Activated CD8-positive, alpha-beta memory T cell treated with anti-CD3 and anti-CD28 coated beads, Interleukin-2, amount 50 U/mL, for 48 hours (primary cell): ENCODE measurements at places on chromosomes 3 and 15.

GRCh38 chr3:196788528-196788927 lies 48.9 kb downstream of the PAK2 start:
- no peak for DNase-seq

GRCh38 chr3:170585937-170586310 lies at the start of gene SLC7A14:
Gene SLC7A14 (minus strand): TSS chr3:170586075. CDS start chr3:170526936, 59,139 bp downstream.
- DNase-seq: no peak

DNA sequence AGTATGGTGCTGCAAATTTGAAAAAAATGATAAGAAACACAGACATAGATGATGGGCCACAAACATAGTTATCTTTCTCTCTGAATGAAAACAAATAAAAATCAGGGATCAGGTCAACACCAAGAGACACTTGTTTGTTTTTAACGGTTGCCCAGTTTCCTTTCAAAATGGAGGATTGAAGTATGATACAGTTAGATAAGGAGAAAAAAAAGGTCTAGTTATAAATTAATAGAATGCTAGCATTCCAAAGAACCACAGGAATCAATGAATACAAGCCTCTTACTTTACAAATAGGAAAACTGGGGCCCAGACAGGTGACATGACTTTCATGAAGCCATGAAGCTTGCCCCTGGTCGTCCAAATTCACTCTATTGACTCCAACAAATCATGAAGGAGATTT lies 305.1 kb downstream of the ZNF621 start:
- no peak for DNase-seq

- DNase-seq: peak; percentile 45
Observed at GRCh38 chr15:68200016-68200861, 4.9 kb downstream of the CALML4 start.

DNA sequence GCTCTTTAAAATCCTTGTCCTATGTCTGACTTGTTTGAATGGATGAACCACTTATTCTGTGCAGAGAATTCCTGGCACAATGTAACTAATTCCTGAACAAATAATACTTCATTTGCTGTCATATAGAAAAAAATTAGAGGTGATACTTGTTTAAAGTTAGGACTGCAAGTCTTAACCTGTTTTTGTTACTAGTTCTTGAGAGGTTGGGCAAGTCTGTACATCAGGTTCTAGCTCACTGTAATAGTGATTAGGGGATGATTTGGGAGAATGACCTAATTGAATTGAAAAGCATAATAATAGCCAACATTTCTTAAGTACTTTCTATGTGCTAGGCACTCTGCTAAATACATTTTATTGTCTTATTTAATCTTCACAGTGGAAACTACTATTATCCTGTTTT lies 49.3 kb downstream of the GMPS start:
- DNase-seq: no peak

- no peak for DNase-seq
Observed at GRCh38 chr3:72579581-72580245, 268.5 kb downstream of the SHQ1 start.

- DNase-seq: no peak
Observed at GRCh38 chr3:29164825-29165224, 116.0 kb upstream of the RBMS3 start.

GRCh38 chr3:2657971-2658370 lies 452.2 kb downstream of the IL5RA start:
- DNase-seq: no peak

GRCh38 chr15:59722037-59722436 lies 32.9 kb upstream of the BNIP2 start:
- DNase-seq: no peak

DNA sequence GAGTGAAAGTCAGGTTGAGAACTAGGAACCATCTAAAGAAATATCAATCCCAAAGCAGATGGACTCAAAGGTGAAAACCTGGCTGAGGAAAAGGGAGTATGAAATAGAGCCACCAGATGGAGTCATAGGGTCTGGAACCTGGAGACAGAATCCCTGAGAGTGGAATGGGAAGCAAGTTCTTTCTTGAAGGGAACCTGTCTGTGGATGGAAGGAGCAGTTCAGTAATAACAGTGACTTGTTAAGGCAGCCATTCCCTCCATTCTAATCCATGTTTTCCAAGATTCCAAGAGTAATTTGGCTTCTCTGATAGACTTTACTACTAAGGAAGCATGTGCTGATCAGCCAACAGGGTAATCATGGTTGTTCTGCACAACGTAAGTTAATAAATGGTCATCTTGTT lies 22.5 kb upstream of the AQP9 start:
- DNase-seq: no peak

GRCh38 chr3:107308716-107309115 lies 68.5 kb upstream of the CCDC54 start:
- no peak for DNase-seq

- peak; percentile 48 for DNase-seq
Observed at GRCh38 chr15:73873889-73874511, 636 bp downstream of the TBC1D21 start.

- DNase-seq: no peak
Observed at GRCh38 chr3:78804251-78805037, 963.4 kb downstream of the ROBO1 start.

DNA sequence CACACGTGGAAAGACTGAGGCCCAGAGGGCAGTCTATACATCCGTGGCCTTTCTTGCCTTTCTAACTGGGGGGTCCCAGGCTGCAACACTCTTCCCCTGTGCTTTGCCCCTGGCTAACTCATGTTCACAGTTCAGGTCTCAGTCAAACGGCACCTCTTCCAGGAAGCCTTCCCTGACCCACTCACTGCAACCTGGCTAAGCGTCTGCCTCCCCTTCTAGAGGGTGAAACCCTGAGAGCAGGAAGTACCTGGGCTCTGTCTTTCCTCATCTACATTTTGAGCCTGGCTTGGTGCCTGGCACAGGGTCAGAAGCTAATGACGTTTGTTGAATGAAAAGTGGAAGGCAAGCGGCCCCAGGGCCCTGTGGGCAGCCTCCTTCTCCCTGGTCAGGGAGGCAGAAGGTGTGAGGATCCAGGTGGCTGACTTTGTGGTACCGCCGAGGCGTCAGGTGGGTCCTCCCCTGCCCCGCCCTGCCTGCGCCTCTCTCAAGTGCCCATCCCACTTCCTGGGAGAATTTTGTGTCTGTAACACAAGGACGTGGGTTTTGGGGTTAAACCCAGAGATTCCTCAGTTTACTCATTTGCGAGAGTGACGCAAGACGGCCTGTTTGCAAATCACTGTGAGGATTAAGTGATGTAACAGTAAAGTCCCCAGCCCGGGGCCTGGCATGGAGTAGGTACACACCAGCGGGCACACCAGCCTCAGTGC lies 32.1 kb downstream of the DNASE1L3 start:
- DNase-seq: no peak

GRCh38 chr3:127406309-127407025 lies 118.6 kb upstream of the PRR20G start:
- DNase-seq: peak; percentile 57

- DNase-seq: no peak
Observed at GRCh38 chr3:56192001-56192400, 276.3 kb downstream of the ERC2 start.

- no peak for DNase-seq
Observed at GRCh38 chr3:53231532-53232511, 24.0 kb downstream of the TKT start.

DNA sequence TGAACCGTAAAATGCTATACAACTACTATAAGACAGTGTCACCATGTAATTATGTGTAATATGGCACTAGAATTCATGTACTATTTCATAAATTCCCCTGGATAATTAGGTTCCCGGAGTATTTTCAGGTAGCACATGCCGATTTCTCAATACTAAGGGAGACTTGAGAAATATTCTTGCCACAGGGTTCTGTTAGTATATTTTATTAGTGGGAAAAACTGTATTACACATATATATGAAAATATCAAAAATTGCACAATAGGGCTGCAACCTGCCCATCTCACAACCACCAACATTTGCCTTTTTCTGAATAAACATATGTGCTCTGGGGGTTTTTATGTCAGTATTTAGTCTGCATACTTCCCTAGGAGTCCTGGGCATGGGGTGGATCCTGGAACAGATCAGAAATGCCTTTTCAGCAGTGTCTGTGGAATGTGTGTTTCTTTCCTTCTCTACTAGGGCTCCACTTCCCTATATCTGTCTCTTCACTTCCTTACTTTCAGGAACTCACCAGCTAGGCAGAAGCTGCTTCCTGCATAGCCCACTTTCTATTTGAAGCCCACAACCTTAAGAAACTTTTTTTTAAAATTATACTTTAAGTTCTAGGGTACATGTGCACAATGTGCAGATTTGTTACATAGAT lies 87.5 kb downstream of the RPL39L start:
- DNase-seq: no peak

GRCh38 chr15:75058127-75058905 lies 34.9 kb downstream of the PPCDC start:
- peak; percentile 32 for DNase-seq

DNA sequence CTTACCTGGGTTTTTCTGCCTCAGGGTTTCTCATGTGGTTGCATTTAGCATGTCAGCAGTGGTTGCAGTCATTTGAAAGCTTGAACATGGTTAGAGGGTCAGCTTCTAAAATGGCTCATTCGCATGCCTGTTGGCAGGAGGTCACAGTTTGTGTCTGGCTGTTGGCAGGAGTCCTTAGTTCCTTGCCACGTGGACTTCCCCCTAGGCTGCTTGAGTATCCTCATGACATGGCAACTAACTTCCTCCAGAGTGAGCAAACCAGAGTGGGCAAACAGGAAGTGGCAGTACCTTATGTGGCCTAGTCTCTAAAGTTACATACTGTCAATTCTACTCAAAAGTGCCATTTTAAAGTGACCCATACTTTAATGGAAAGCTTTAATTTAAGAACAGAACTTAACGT lies 3.4 kb upstream of the UNC13C start:
- no peak for DNase-seq

DNA sequence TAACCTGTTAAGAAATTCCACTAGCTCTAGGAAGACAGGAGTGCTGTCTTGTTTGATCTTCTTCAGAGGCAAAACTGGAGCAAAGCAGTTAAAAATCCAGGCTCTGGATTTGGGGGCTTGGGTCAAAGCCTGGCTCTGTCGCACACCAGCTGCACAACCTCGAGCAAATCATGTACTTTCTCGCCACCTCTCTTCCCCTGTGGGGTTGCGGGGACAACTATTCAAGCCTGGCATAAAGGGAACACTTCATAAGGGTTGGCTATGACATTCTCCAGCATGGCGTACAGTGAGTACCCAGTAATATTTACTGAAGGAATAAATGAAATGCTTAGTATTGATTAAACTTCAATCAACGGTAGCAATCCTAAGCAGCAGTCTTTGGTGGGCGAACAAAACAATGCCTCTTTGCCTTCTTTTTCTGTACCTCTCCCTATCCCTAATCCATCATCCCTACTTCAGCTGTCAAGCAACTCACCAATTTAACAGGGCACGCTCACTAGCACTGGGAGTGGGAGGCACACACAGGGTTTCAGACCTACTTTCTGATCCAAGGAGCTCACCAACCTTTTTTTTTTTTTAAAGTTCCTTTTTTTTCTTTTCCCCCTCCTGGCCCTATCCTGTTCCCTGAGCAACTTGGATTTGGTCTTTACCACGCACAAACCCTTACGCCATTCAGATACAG lies 33.0 kb downstream of the GNB5 start:
- DNase-seq: peak; percentile 13

GRCh38 chr3:46110701-46111493 lies 83.6 kb upstream of the XCR1 start:
- no peak for DNase-seq

DNA sequence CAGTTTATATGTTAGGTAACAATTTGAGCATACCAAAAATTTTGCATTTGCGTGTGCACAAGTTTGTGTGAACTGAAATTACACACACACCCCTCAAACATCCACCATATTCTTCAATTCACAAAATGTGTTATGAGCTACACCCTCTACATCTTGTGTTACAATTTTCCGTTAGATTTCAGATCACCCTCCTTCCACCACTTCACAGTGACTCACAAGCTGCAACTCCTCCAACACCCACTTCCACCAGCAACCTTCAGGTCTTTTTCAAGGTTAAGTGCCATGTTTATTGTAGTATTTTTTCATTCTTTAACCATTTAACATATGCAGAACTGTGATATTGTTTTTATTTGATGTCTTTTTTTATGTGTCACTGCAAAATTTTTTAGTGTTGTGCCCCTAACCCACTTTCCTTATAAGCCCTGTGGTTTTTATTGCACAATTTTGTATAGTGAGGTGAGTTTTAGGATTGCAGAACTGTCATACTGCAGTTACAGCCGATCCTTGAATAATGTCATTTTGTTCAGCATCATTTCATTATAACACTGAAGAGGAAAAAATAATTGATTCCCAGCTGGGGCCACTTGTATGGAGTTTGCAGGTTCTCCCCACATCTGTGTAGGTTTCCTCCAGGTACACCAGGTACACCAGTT lies 148.9 kb downstream of the PLCL2 start:
- DNase-seq: no peak

- DNase-seq: no peak
Observed at GRCh38 chr3:55180161-55180560, 252.3 kb upstream of the LRTM1 start.

- DNase-seq: no peak
Observed at GRCh38 chr3:89144080-89144479, 36.7 kb downstream of the EPHA3 start.

DNA sequence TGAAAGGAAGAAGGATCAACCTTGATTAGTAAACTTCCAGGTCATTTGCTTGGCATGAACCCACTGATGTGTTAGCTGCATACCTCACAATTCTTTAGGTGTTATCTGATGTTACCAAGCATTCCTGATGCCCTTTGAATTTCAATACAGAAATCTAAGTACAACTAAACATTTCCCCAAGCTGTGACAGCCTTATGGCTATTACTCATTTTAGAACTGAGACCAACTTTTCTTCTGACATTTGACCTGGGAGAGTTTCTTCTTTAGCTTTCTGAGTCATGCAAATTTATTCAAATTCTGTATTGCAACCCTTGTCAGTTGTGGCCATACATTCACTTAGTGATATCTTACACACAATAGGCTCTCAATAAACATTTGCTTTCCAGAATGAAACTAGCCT lies 124.3 kb downstream of the TIGIT start:
- DNase-seq: no peak

- DNase-seq: peak; percentile 74
Observed at GRCh38 chr15:28919201-28919635, 33.4 kb downstream of the APBA2 start.

- DNase-seq: no peak
Observed at GRCh38 chr3:21331321-21331720, 419.7 kb downstream of the ZNF385D start.

GRCh38 chr15:84914909-84915605 lies 30.6 kb downstream of the SLC28A1 start:
- DNase-seq: peak; percentile 74

DNA sequence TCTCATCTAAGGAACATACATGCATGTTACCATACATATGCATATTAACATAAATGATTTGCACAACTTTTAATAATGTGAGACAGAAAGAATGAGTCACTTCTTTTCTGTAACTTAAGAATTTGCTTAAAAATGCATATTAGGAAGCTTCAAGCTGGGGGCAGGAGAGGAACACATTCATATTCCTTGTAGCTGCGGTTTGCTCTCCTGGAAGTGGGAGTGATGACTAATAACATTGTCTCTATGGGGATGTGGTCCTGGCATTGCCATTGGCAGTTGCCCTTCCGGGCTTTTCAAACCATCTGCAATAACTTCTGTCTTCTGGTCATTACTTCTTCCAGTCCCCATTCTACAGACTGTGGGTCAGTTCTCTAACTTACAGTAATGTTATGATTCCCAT lies 15.6 kb downstream of the CHST2 start:
- no peak for DNase-seq

GRCh38 chr3:143294188-143294587 lies 174.6 kb downstream of the CHST2 start:
- DNase-seq: no peak
